ENCODE measurements at places on chromosomes 1 and 21. TPM values are rescaled to one million over a fixed set of nuclear protein-coding genes. Genes with fewer than 3 reads are reported as not detected.

The CYP4Z1 gene
- total RNA-seq, result not detected

GRCh38 chr1:229553621-229554130 is 4.8 kb downstream of the ABCB10 start:
- no peak overlapping the region for H3K27ac ChIP-seq
- no peak for DNase-seq
- no peaks in the 10 kb centered on the region for H3K36me3 ChIP-seq
- no peak overlapping the region for H3K4me3 ChIP-seq
- no peaks in the 10 kb centered on the region for H3K27me3 ChIP-seq

DNA sequence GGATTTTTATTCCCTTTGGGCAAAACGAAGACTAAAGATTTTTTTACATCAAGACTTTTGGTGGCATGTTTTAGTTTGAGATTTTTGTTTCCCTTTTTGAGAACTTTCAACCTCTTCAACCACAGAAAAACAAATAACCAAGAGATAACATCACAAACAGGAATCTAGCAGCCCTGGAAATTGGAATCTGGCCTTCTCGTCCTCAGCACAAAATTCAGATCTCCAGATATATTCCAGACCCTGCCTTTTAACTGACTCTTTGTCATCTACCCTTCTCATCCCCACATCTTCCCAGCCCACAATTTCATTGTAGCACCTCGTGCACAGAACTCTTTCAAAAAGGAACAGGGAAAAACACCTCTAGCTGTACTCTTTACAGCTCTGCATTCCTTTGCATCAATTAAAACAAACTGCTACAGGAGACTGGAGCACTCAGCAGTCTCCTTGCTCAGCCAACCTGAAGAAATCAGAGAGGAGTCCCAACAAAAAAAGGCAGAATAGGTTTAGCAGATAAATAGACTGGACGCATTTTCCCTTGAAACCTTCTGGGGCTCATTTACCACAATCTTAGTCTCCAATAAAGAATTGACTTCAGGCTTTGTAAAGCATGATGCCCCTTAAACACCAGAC is 251.0 kb downstream of the TTLL7 start:
- H3K4me3 ChIP-seq, result no peak overlapping the region
- H3K4me1 ChIP-seq, result no peaks in the 10 kb centered on the region
- H3K27me3 ChIP-seq, result no peaks in the 10 kb centered on the region
- H3K36me3 ChIP-seq, result no peaks in the 10 kb centered on the region
- DNase-seq, result no peak

DNA sequence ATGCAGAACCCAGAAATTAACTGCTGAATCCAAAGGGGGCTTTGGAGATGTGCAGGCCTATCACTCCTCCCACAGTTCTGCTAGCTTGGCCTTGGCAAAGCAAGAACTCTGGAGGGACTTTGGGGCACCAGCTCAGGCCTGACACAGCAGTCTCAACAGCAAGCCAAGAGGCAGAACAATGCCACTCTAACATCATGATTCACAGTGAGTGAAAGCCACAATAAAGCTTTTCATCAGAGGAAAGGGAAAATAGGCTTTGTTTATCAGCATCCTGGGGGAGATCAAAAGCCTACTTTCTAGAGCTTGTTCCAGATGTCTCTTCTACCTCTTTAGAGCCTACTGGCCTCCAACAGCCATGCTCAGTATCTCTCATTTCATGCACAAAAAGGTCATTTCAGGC is 283.4 kb downstream of the KCNH1 start:
- H3K4me1 ChIP-seq, result no peaks in the 10 kb centered on the region
- no peaks in the 10 kb centered on the region for H3K36me3 ChIP-seq
- H3K27me3 ChIP-seq, result no peaks in the 10 kb centered on the region

DNA sequence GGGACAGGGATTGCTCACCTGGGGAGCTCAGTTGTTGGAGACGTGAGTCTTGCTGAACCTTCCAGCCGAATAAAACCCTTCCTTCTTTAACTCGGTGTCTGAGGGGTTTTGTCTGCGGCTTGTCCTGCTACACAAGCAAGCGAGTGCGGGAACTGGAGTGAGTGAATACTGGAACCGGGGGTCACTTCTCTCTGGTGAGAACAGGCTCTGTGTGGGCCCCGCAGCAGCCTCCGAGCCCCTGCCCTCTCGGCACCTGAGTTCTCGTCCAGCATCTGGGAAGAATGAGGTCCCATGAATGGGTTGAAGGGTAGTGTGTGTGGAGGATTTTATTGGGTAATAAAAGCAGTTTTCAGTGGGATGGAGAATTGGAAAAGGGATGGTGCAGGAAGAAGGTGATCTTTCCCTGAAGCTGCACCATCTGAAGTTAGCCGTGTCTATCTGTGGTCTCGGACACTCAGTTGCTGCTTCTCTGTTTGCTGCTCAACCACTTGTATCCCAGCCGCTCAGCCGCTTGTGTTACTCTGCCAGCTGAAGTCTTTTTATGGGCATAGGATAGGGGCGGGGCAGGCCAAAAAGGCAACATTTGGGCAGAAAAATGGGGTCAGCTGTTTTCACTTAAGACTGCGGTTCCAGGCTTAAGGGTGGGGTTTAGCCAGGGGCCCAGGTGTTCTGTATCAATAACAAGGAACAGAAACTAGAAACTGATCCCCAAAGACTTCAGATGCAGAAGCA is 450.6 kb upstream of the CAMK1G start:
- no peak overlapping the region for H3K27ac ChIP-seq
- H3K27me3 ChIP-seq, result no peaks in the 10 kb centered on the region
- no peaks in the 10 kb centered on the region for H3K4me1 ChIP-seq

The C1orf141 gene
- total RNA-seq, result not detected

- no peaks in the 10 kb centered on the region for H3K36me3 ChIP-seq
- peak; percentile 25 for DNase-seq
- H3K4me1 ChIP-seq, result no peaks in the 10 kb centered on the region
- H3K4me3 ChIP-seq, result no peak overlapping the region
Observed at GRCh38 chr1:71014178-71014579, 33.4 kb downstream of the PTGER3 start.

The MYOC gene
- total RNA-seq, result not detected

- H3K27me3 ChIP-seq, result no peaks in the 10 kb centered on the region
- DNase-seq, result no peak
- H3K4me3 ChIP-seq, result no peak overlapping the region
- no peaks in the 10 kb centered on the region for H3K4me1 ChIP-seq
- no peak overlapping the region for H3K27ac ChIP-seq
Observed at GRCh38 chr1:232744847-232745246, 60.4 kb upstream of the MAP10 start.

The GPR3 gene
- 0.86 TPM for total RNA-seq

GRCh38 chr21:41112740-41113692 is 54.9 kb upstream of the BACE2 start:
- peak overlapping the region; percentile 61 for H3K27ac ChIP-seq
- DNase-seq, result peak; percentile 99
- no peaks in the 10 kb centered on the region for H3K36me3 ChIP-seq
- peak overlapping the region; percentile 49 for H3K4me3 ChIP-seq
